ENCODE measurements at places on chromosomes 5 and 9.

- DNase-seq, result no peak
Measured at GRCh38 chr9:97802276-97802675, 50.8 kb upstream of the FOXE1 start.

GRCh38 chr5:124935065-124935464, 188.6 kb upstream of the ZNF608 start:
- DNase-seq, result no peak

DNA sequence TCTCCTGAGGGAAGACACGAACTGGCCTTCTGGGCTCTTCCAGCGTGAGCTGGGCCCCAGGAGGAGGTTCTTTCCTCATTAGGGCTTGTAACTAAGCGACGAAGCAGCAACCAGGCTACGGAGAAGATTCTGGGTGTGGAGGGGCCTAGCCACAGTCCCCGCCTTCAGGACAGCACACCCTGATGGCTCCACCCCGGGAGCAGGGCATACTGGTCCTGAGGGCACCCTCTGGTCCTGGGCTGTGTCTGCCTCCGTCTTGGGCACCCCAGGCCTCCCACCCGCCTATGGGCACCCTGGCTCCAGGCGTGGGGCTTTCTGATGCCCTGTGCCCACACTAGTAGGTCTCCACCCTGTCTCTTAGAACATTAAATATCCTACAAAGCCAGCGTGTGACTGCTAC, 136.4 kb downstream of the OLFM1 start:
- no peak for DNase-seq

DNA sequence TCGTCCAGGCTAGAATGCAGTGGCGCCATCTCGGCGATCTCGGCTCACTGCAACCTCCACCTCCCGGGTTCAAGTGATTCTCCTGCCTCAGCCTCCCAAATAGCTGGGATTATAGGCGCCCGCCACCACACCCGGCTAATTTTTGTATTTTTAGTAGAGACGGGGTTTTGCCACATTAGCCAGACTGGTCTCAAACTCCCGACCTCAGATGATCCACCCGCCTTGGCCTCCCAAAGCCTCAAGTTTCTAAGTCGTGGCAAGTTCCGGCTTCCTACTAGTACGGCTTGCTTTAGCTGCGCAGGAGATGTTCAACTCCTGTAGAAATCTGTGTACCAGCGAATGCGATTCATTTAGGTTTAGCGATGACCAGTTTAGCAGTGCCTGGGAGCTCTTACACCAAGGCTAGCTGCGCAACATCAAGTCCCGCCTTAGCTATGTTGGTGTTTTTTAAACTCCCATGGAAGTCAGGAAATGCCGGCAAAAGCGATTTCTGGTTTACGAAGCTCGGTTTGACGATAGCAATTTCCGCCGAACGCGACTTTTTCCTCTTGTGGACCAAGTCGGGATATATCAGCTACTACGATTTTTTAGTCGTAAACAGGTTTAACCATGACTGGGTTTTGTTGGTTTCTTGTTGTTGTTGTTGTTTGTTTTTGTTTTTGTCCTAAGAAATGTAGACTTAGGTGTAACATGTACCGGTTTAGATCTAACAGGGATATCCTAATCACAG, 46.4 kb downstream of the ANXA2R start:
- DNase-seq, result no peak

GRCh38 chr5:128528126-128528525, 9.9 kb downstream of the FBN2 start:
- DNase-seq, result no peak

DNA sequence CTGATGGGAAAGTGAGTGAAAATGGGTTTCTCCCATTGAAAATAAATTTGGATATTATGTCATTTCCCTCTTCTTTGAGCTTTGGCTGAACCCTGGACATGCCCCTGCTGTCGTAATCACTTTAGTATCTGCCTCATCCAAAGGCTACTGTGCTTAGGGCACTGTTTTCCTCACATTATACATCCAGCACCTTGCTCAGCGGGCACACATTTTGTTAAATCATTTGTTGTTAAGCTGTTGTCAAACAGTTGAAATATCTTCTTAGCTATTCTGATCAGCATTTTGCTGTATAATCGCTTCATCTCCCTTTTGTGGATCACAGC, 352.7 kb upstream of the CD180 start:
- no peak for DNase-seq

GRCh38 chr5:158875272-158875679, 224.4 kb downstream of the EBF1 start:
- DNase-seq, result no peak

DNA sequence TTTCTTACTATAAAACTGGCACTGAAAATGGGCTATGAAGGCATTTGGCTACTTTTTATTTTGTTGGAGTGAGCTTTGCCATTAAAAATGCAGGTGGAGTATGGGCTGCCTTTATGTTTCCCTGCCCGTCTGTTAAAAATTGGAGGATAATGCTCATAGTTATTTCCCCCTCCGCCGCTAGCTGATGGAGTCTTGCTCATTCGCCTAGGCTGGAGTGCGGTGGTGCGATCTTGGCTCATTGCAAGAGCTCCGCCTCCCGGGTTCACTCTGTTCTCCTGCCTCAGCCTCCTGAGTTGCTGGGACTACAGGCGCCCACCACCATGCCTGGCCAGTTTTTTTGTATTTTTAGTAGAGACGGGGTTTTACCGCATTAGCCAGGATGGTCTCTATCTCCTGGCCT, 8.6 kb downstream of the G3BP1 start:
- no peak for DNase-seq

DNA sequence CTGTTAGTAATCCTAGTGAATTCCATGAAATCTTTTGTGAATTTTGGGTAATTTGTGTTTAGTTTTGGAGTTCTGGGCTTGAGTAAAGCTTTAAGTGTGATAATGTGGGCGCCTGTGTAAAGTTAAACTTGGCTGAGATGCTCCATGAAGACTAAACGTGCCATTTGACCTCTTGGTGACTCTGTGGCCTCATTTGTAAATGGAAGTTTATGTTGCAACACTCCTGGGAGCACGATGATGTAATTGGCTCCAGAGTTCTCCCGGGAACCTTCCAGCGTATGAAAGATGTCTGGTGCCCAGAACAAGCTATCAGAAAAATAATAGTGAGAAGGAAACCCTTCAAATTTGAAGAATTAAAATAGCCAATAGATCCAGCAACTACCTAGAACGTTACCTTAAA, 981.2 kb downstream of the TLE4 start:
- no peak for DNase-seq

DNA sequence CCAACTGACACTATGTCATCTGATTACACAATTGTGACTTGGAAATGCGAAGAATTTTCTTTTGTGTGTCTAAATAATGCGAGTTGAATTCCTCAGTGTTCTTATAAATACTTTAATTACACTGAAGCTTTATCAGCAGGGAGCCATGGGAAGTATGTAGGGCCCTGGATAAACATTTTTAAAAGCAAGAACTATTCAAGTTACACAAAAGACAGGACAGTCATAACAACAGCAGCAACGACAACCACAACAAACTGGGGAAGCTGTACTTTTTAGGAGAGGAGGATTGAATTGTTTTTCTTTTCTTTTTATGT, 250.3 kb upstream of the ZNF608 start:
- DNase-seq, result no peak

- no peak for DNase-seq
Measured at GRCh38 chr9:16060436-16061129, 507.7 kb downstream of the CCDC171 start.

DNA sequence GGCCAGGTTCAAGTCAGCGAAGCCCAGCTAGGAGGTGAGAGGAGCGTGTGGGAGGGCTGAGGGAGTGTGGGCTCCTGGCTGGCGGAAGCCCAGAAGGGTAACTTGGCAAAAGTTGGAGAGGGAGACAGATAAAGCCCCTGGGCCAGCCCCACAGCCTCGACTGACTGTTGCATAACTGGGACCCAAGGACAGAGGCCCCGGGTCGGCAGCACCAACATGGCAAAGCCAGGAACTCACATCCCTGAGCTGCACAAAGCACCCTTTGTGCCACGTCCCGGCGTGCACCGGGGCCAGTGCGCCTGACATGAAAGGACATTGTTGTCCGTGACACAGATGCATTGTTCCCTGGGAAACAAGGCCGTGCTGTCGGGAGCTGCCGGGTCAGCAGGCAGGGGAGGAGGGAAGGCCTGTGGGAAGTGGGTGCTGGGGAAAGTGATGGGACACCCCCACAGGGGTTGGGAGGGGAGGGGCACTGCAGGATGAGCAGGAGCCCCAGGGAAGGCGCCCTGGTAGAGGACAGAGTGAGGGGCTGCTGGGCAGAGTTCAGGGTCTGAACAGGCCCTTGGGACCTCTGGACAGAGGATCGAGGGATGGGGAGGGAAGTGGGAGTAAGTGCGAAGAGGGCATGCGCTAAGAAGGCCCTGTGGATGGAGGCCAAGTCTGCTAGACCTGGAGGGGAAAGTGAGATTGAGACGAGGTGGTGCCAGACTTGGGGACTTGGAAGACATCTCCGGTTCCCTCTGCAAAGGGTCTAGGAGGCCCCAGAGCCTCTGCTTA, 13.0 kb upstream of the DPM2 start:
- DNase-seq, result no peak

- DNase-seq, result no peak
Measured at GRCh38 chr9:76654051-76654461, 110.2 kb upstream of the PCA3 start.

- no peak for DNase-seq
Measured at GRCh38 chr5:67028371-67028770, 168.2 kb downstream of the CD180 start.

- DNase-seq, result no peak
Measured at GRCh38 chr5:168940712-168941111, 360.2 kb downstream of the SLIT3 start.

GRCh38 chr5:177985430-177986040, 10.5 kb downstream of the PROP1 start:
- DNase-seq, result no peak

DNA sequence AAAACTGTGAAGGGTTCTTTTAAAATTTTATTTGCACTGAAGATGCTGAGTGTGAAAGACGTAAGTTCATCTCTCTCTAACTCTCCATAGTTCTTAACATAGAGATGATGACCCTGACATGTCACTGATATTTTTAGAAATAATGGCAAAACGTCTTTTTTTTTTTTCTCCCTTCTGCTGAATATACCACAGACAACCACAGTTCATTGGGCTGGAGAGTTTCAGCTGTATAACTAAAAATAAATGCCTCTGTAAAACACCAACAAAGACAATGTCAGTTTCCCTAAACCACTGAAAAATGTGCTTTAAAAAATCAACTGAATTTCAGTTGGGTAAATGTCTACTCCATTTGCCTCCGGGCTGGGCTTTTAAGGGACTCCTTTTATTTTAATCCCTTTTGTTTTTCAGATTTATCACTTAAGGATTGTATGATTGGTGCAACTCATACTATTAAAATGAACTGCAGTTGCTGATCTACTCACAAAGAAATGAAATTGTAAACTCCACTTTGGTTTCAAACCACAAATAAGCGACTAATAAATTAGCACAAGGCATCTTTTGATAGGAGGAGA, 830.9 kb upstream of the WWC1 start:
- DNase-seq, result no peak

DNA sequence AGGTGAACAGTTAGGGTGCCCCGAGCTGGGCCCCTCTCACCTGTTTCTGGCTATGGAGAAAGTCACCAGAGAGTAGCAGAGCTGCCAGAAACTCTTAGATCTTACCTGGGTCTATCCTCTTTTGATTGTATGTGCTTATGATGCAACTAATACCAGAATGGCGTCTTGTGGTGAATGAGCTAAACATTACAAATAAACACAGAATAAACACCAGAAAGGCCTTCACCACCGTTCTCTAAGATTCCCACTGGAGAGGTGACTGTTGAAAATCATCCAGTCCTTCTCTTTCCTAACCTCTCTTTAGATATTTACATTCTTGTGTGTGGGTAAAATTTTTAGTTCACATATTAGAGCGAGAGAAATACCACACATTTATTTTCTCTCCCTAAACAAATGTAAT, 241.7 kb upstream of the GAS1 start:
- DNase-seq, result no peak

DNA sequence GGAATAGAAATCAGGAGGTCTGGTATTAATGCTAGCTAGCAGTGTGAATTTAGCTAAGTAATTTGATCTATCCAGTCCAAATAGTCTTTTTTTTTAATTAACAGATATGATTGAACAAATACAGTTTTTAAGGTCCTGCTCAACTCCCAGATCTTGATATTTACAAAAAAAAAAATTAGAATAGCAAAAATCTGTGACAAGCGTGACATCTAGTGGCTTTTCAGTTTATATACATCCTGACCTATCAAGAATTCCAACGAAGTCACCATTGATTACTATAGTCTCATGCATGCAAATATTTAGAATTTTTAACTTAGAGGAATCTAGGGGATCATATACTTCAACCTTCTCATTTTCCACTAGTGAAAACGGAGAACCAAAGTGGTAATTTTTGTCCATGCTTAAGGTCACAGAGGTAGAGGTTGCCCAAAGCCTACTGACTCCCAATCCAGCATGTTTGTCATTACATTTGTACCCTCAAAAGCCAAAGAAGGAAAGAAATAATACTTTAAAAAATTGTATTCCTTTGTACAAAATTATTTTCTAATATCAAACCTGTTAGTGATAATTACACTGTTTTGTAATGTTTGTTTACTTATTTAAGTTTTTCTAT, 17.6 kb upstream of the TARS1 start:
- DNase-seq, result no peak

DNA sequence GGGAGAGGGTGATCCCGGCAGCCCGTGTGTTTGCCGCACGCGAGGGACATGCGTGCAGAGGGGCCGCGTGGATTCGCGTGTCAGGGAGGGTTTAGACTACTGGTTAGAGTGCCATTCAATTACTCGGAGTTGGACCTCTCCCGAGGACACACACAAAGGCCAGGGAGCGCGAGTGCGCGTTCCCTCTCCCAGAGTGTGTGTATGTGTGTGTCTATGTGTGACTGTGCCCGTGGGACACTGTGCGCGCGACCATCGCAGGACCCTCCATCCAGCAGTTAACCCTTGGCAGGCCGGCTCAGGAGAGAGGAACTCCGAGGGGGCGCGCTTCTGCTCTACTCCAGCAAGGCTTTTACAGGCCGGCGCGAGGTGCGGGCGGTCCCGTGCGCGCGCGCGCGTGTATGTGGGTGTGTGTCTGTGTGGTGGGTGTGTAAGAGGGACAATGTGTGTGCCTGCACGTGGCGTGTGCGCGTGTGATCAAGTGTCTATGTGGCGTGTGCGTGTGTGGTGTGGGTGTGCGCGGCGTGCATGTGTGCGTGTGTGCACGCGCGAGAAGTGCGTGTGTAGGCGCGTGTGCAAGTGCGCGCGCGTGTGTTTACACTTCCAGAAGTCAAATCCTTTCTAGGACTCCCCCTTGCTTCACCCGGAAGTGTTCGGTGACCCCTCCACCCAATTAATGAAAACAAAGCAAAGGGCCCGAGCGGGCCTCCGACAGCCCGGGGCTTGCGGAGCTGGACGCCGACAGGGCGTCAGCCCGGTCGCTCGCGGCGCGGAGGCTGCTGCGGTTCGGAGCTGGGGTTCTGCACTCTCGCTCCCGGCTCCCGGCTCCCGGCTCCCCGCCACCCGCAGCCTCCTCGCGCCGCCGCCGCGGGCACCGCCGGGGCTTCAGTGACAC, 75.3 kb upstream of the TBCA start:
- peak; percentile 49 for DNase-seq

DNA sequence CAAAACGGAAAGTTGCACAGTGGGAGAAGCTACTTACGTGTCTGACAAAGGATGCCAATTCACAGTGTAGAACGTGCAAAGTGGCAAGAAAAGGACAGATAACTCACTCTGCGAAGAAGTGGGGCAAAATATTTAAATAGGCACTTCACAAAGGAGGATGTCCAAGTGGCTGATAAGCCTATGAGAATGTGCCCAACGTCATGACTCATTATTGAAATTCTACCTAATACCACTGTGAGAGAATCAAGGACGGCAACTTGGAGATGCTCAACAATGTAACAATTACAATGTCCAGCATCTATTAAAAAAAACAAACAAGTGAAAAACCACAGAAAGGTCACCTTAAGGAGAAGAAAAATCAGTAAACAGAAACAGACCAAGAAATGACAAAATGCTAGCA, 59.0 kb downstream of the NACC2 start:
- DNase-seq, result no peak

All from endothelial cell (in vitro differentiated cells).